ENCODE measurements at places on chromosomes 7 and 10.

GRCh38 chr7:50446542-50446960, 3.6 kb downstream of the FIGNL1 start:
- no peak for DNase-seq

DNA sequence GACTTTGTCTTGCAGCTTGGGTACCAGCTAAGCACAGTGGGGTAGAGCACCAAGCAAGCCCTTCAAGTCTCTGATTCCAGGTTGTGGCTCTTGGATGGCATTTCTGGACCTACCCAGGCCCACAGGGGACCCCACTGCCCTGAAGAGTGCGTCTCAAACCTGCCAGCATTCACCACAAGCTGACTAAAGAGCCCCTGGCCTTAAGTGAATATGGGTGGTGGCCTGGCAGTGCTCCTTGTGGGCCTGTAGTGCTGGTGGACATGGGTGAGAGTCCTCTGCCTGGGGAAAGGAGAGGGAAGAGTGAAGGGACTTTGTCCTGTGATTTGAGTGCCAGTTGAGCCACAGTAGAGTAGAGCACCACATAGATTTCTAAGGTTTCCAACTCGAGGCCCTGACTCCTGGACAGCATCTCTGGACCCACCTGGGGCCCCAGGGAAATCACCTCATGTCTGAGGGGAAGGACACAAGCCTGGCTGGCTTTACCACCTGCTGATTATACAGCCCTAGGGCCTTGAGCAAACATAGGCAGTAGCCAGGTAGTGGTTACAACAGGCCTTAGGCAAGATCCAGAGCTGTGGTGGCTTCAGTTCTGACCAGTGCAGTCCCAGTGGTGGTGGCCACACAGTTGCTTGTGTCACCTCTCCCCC, 23.7 kb downstream of the GSDME start:
- DNase-seq = no peak

DNA sequence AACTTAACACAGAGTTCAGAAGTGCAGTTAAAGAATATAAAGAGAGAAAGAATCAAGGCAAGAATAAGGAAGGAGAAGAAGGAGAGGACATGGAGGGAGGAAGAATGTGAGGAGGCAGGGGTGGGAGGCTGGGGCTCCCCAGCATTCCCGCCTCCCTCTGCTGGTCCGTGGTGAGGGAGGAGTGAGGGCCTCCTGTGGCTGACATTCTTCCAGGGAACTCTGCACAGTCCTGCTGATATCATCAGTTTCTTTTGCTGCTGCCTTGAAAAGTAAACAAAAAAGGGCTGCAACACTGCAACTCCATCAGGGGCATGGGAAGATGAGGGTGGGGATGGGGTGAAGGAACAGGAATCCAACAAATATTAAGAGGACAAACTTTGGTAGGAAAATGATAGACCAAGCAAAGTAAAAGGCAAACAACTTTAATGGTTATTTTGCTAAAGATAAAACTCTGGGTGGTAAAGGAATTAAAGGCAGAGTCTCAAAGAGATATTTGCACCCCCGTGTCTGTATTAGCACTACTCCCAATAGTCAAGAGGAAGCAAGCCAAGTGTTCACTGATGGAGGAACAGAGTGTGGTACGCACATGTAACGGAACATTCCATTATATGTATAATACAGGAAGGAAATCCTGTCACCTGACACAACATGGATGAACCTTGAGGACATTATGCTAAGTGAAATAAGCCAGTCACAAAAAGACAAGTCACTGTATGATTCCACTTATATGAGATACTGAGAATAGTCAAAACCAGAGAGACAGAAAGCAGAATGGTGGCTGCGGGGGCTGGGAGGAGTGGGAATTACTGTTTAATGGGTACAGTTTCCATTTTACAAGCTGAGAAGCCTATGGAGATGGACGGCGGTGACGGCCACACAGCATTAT, 8.0 kb upstream of the SPOCK2 start:
- DNase-seq = no peak

GRCh38 chr7:114083166-114084001, 164.6 kb upstream of the PPP1R3A start:
- DNase-seq = no peak

DNA sequence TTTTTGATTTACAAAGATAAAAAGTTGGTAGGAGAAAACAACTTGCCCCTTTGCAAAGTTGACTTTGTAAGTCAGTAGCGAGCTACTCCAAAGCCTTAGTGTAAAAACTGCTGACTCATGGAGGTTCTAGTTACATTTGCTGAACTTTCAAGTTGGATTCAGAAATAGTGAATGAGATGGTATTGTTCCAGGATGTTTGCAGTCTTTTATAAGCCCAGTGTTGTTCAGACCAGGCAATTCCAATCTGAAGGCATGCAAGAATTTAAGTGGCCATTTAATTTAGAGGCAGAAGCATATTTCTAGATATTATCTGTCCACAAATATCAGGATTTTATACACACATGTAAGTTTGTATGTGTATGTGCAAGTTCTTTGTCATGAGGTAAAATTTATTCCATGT, 21.6 kb downstream of the TES start:
- no peak for DNase-seq
